Neural crest cell (in vitro differentiated cells): ENCODE measurements at places on chromosomes 12 and 14. TPM values are rescaled to one million over a fixed set of nuclear protein-coding genes. Genes with fewer than 3 reads are reported as not detected.

DNA sequence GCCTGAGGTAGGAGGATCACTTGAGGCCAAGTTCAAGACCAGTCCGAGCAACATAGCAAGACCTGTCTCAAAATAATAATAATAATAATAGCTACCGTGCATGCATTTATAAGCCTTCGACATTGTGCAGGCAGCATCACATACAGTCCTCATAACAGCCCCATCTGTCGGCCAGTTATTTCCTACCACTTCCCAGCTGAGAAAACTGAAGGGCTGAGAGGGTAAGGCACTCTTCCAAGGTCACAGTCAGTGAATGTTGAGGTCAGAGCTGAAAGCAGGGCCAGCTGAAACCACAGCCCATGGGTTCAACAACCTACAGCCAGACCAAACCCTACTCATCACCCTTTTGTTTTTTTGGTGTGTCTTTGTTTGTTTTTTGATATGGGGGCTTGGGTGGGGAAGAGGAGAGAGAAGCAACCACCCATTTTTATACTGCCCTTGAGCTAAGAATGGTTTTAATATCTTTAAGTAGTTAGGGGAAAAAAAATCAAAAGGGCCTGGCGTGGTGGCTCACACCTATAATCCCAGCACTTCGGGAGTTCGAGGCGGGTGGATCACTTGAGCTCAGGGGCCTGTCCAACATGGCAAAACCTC is 16.8 kb upstream of the ITPK1 start:
- DNase-seq, result peak; percentile 40
- no peaks in the 10 kb centered on the region for H3K36me3 ChIP-seq
- H3K4me1 ChIP-seq, result peaks cover 12% of the 10 kb centered on the region
- H3K4me3 ChIP-seq, result no peak overlapping the region

TCL1B gene
- total RNA-seq, result not detected in 2 replicates

DNA sequence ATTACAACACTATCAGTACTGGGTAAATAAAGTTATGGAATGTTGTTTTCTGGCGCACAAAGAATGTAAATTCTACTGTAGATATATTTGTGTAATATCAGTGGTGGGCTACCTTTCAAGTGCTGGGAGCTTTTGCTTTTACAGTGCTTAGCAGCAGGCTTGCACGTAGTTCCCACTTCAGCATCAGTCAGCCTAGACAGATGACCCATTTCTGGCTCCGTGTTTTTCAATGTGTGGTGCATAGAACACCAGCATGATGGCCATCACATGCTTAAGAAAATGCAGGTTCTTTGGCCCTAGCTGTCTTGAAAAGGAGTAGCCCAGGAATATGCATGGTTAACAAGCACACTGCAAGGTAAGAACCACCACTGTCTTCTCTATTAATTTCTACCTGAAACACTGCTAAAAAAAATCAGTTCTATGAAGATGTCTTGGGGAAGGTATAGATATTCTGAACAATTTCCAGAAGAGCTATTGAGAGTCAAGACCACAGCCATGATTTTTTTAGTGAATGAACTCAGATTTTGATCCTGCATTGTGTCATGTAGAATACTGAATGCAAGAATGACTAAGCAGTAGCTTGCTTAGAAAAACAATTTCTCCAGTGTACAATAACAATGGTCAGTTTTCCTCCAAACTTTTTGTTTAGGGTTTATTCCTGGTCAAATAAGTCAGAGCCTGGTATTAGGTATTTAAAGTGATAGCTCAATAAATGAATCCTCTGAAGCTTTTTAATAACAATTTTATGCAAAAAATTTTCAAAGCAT is 195.7 kb downstream of the AKAP6 start:
- H3K27ac ChIP-seq, result no peak overlapping the region
- H3K36me3 ChIP-seq, result no peaks in the 10 kb centered on the region
- H3K4me1 ChIP-seq, result no peaks in the 10 kb centered on the region
- H3K4me3 ChIP-seq, result no peak overlapping the region

GRCh38 chr12:41983856-41984255 is 160.8 kb downstream of the GXYLT1 start:
- H3K27ac ChIP-seq, result no peak overlapping the region
- H3K4me3 ChIP-seq, result no peak overlapping the region
- peaks cover 4% of the 10 kb centered on the region for H3K36me3 ChIP-seq

GRCh38 chr14:65336191-65336591 is 76.3 kb upstream of the FUT8 start:
- no peak overlapping the region for H3K4me3 ChIP-seq

- H3K4me1 ChIP-seq, result no peaks in the 10 kb centered on the region
- DNase-seq, result no peak
- peaks cover 70% of the 10 kb centered on the region for H3K27me3 ChIP-seq
- no peaks in the 10 kb centered on the region for H3K36me3 ChIP-seq
- no peak overlapping the region for H3K4me3 ChIP-seq
Observed at GRCh38 chr12:114306646-114307045, 99.3 kb downstream of the TBX5 start.

DNA sequence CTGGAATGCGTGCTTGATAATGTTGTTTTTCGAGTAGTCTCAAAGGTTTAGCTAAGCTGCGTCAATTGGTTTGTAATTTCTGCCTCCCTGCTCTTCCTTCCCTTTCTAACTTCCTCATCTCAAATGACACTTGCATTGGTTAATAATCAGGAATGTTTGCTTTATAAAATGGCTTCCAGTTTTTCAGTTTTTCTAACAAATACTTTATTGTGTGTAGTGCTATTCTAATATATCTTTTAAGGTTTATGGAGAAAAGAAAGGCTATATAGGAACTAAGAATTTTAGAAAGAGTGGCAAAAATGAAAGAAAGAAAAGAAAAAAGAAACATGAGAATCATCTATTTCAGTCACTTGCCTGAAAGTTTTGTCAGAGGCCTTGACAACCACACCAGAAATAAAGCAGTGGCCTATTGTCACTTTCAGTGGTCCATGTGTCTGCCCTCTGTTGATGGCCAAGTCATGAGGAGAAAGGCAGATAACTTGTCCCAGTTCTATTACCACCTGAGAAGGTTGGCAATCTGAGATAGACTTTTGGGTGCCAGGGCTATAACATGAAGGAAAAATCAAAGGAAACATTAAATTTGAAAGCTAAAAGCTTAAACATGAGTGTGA is 221.9 kb upstream of the KITLG start:
- no peaks in the 10 kb centered on the region for H3K27me3 ChIP-seq
- no peaks in the 10 kb centered on the region for H3K36me3 ChIP-seq
- no peaks in the 10 kb centered on the region for H3K4me1 ChIP-seq
- H3K27ac ChIP-seq, result no peak overlapping the region

PTPRR gene
- 0.61 and 0.75 TPM in 2 replicates for total RNA-seq

NDUFB1 gene
- 117 and 136 TPM in 2 replicates for total RNA-seq

DNA sequence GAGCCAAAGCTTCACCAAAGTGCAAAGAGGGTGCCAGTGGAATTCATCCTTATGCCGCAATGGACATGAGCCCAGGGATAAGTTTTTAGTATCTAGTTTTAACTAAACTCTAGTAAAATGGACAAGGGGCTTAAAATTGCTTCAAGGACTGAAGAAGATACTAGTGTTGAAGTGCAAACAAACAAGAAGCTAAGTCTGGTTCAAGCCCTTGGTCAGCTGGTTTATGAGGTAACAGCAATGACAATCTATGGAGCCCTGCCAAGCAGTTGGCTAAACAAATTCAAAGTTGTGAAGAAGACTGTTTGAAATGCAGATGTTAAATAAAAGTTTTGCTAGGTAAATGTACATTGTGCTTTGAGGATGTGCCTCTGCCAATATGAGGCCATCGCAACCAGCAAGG is 209.4 kb downstream of the KTN1 start:
- no peak overlapping the region for H3K27ac ChIP-seq
- no peaks in the 10 kb centered on the region for H3K27me3 ChIP-seq
- H3K36me3 ChIP-seq, result no peaks in the 10 kb centered on the region
- no peak for DNase-seq
- H3K4me3 ChIP-seq, result no peak overlapping the region
- H3K4me1 ChIP-seq, result no peaks in the 10 kb centered on the region

GRCh38 chr14:54169254-54169924 is 212.8 kb upstream of the BMP4 start:
- no peak overlapping the region for H3K4me3 ChIP-seq
- no peaks in the 10 kb centered on the region for H3K27me3 ChIP-seq
- no peaks in the 10 kb centered on the region for H3K36me3 ChIP-seq
- H3K27ac ChIP-seq, result no peak overlapping the region
- H3K4me1 ChIP-seq, result peaks cover 24% of the 10 kb centered on the region
- DNase-seq, result no peak

GRCh38 chr14:105710119-105711043 is 184.0 kb downstream of the TMEM121 start:
- H3K27ac ChIP-seq, result no peak overlapping the region
- H3K4me1 ChIP-seq, result no peaks in the 10 kb centered on the region
- no peak for DNase-seq
- H3K4me3 ChIP-seq, result no peak overlapping the region

DNA sequence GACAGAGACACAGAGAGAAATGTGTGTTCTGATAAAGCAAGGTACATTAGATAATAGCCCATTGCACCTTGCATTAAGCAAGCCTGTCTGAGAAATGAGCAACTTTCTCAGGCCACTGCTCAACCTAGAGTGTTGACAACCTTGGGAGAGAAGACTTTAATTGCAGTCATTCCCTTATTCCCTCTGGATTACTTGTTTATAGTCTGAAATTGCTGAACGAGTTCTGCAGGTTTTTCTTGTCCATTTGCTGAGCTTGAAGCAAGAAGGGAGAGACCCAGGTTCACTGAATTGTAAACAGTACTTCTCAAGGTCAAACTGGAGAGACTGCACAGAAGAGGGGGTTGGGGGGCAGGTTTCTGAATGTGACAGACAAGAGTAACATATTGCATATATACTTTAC is 159.4 kb upstream of the PLEKHG7 start:
- no peak overlapping the region for H3K27ac ChIP-seq
- H3K4me3 ChIP-seq, result no peak overlapping the region
- H3K27me3 ChIP-seq, result no peaks in the 10 kb centered on the region
- peaks cover 28% of the 10 kb centered on the region for H3K4me1 ChIP-seq
- no peaks in the 10 kb centered on the region for H3K36me3 ChIP-seq

DNA sequence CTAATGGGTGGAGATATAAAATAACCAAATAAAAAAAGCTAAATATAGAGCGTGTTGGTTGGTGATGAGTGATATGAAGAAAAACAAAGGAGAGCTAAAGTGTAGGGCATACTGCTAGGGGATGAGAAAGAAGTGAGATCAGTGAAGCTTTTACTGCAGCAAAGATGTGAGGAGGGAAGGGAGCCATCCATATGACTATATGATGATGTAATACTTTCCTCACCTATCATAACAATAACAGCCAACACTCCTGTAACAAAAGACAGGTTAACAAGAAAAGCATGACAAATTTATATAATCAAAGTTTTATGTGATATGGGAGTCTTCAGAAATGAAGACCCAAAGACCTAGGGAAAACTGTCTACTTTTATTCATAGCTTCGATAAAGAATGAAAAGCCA is 57.4 kb upstream of the LRFN5 start:
- H3K27me3 ChIP-seq, result no peaks in the 10 kb centered on the region
- no peaks in the 10 kb centered on the region for H3K36me3 ChIP-seq
- H3K4me3 ChIP-seq, result no peak overlapping the region
- H3K27ac ChIP-seq, result no peak overlapping the region
- no peak for DNase-seq

LAG3 gene
- 4.7 and 4.9 TPM in 2 replicates for total RNA-seq

MMP19 gene
- not detected in 2 replicates for total RNA-seq

OR4E2 gene
- not detected in 2 replicates for total RNA-seq

DNA sequence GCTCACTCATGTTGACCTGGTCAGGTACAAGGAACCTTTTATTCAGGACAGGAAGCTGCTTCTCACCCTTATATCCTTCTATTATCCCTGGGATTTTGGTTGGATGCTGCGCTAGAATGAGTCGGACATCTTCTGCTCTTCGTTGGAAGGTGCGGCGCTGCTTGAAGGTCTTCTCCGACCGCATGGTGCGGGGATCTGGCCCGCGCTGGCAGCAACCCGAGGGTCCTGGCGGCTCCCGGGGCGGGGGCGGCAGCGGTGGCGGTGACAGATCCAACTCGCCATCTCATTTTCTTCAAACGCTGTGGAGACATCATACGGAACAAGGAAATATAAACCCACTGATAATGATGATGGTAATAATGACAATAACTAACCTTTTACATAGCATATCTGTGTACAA is 126.3 kb downstream of the ATXN7L3B start:
- no peak overlapping the region for H3K27ac ChIP-seq
- H3K4me3 ChIP-seq, result no peak overlapping the region
- no peaks in the 10 kb centered on the region for H3K36me3 ChIP-seq
- H3K27me3 ChIP-seq, result peaks cover 18% of the 10 kb centered on the region
- DNase-seq, result no peak

- no peaks in the 10 kb centered on the region for H3K27me3 ChIP-seq
- no peaks in the 10 kb centered on the region for H3K4me1 ChIP-seq
- H3K36me3 ChIP-seq, result no peaks in the 10 kb centered on the region
- DNase-seq, result peak; percentile 26
- no peak overlapping the region for H3K4me3 ChIP-seq
Observed at GRCh38 chr12:127925971-127926370, 341.0 kb upstream of the TMEM132C start.

DNA sequence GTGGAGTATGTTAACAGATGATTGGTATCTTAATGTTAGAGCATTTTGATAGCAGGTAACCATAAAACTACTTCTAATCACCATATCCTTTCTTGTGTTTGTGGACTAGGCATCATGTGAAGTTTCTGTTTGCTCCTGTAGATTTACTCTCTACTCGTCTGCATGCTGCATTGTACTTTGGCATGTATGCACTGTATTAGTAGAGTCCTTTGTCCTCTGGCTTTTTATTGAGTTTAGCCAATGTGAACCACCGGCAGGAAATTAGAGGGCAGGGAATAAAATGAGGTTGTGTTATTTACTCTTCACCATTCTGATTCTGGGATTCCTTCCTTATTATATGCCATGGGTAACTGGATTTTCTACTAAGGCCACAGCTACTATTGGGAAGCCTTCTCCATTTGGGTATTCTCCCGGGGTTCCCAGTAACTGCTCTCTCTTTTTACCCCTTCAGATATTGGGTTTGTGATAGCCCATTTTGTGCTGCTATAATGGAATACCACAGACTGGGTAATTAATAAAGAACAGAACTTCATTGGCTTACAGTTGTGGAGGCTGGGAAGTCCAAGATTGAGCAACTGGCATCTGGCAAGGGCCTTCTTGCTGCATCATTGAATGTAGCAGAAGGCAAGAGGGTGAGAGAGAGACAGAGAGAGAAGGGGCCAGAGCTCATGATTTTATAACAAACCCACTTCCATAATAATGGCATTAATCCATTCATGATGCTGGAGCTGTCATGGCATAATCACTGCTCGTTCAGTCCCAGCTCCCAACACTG is 22.4 kb downstream of the FAM177A1 start:
- peaks cover 23% of the 10 kb centered on the region for H3K36me3 ChIP-seq
- no peak overlapping the region for H3K4me3 ChIP-seq
- no peak for DNase-seq
- no peaks in the 10 kb centered on the region for H3K4me1 ChIP-seq
- H3K27me3 ChIP-seq, result no peaks in the 10 kb centered on the region

LMNTD1 gene
- not detected in 2 replicates for total RNA-seq

GRCh38 chr12:88578276-88579160 is 1.8 kb downstream of the KITLG start:
- peaks cover 47% of the 10 kb centered on the region for H3K4me1 ChIP-seq
- H3K27ac ChIP-seq, result no peak overlapping the region
- H3K4me3 ChIP-seq, result peak overlapping the region; percentile 96
- no peaks in the 10 kb centered on the region for H3K36me3 ChIP-seq
- peak; percentile 8 for DNase-seq

GRCh38 chr14:34184126-34184525 is 233.3 kb upstream of the EGLN3 start:
- no peak overlapping the region for H3K27ac ChIP-seq
- H3K27me3 ChIP-seq, result no peaks in the 10 kb centered on the region
- no peak for DNase-seq
- no peaks in the 10 kb centered on the region for H3K36me3 ChIP-seq
- no peak overlapping the region for H3K4me3 ChIP-seq

AMHR2 gene
- total RNA-seq, result not detected in 2 replicates

TMEM132D gene
- 0.19 and 0.30 TPM in 2 replicates for total RNA-seq
